ENCODE measurements at places on chromosomes 5 and 9. TPM values are rescaled to one million over a fixed set of nuclear protein-coding genes. Genes with fewer than 3 reads are reported as not detected.

GRCh38 chr5:83172655-83173054 lies 95.3 kb downstream of the XRCC4 start:
- no peak for DNase-seq

DNA sequence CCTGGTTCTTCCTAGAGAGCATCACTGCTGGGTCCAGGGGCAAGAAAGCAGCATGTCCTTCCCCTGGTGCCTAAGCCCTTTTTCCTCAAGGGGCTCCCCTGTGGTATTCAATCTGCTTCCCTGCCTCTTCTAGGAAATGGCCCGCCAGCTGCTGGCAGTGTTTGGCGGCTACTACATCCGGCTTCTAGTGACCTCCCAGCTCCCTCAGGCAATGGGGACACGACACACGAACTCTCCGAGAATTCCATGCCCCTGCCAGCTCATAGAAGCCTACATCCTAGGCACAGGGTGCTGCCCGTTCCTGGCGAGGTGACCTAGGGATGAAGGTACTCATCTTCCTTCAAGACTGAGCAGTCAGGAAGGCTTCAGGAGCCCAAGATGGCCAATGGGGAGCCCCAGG lies 14.6 kb downstream of the TEX53 start:
- DNase-seq: no peak

DNA sequence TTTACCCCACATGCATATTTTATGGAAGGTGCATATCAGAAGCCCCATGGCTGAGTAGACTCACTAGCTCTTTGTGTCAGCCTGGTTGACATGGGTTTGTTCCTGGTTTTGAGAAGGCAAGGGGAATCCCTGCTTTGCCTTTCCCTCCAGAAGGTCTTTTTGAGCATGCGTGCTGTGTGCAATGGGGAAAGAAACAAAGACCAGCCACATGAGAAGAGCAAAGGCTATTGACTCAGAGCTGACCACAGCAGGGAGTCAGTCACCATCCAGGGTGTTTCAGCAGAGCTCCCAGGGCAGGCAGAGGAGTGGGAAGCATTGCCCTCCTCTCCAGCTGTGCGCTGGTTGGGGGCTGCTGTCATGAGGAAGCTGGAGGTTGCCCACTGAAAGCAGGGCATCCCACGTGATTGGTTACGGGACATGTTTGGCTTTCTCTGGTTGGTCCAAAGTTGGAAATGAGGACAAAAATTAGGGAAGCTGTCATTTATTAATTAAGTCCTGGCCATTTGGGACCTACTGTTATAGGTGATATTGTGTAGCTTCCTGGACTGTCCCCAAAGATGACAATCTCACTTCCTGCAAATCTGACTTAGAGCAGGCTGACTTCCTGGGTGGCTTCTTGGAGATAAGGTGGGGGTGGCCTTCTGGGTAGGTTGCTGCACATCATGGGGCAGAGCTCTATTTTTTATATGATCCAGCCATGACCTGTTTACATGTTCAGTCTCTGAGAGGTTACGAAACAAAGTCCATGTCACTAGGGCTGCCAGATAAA lies 48.9 kb upstream of the TDRD7 start:
- no peak for DNase-seq

DNA sequence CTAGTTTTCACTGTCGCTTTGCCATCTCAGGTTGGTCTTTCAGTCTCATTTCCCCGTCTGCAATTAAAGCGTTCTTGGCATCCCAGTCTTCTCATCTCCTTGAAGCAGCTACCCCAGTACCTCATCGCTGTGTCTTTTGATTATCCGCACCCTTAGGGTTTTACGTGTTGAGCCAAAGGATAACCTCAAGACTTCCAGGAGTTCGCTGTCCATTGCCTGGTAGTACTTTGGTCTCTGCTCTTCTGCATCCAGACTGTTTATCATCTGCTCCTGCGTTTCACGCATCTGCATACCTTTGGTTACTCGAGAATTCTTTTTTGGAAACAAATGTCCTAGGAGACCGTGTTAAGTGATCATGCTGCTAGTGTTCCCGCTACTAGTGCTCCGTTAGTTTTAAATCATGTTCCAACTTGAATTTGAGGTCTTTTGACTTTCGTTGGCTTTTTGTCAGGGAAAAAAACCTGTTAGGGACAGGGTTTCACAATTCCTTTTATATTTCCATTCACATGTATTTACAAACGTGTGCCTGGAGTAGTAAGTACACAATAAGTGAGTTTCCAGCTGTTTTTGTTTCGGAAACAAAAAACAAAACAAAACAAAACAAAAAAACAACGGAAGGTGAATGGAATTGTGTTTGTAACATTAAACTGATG lies 888 bp downstream of the RABGAP1 start:
- DNase-seq: no peak

GRCh38 chr5:165887147-165887546 lies 2381.7 kb downstream of the MAT2B start:
- no peak for DNase-seq

DNA sequence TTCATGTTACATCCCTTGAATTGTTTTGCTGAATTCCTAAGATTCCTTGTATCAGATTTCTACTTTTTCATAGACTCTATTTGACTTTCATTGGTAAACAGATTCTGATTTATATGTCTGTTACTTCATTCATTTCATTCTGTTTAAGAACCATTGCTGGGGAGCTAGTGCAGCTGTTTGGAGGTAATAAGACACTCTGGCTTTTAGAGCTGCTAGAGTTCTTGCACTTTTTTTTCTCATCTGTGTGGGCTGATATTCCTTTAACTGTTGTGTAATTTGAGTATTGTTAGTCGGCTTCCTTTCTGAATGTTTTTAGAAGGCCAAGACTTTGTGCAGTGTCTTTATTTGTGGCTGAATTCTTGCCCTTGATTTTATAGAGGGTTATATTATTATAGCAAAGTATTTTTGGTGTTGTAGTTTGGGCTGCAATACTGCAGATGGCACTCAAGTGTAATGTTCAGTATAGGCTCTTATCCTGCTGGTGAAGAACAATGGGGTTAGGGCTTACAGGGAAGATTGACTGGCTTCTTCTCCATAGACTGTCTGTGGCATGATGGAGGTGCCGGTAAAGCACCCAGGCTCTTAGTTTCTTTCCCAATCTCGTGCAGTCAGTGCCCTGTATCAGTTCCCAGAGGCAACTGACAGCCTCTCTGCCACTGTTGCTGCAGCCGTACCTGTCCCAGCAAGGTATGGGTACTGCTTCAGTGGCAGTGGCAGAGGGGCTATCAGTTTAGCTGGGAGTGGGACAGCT lies 162.2 kb downstream of the OXCT1 start:
- no peak for DNase-seq

DNA sequence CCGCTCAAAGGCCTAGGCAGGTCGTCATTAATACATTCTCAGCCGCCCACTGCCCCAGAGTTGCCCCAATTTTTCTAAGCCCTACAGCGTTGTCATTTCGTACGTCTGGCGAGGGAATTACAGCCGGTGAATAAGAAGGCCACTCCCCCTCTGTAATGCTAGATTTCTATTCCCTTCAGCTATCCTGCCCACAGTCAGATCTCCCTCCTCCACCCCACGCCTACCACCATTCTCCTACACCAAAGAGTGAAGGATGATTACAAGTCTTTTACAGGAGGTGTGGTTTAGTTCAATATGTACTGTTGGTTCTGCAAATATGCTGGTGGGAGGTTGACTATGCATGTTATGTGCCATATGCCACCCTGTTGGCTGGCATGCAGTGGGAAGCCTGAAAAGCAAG lies 83.7 kb upstream of the SMIM15 start:
- DNase-seq: no peak

- no peak for DNase-seq
These were observed 66.3 kb upstream of the TNFAIP8 start for GRCh38 chr5:119289438-119290044.

GRCh38 chr5:177372034-177372896 lies 12.0 kb upstream of the SLC34A1 start:
- DNase-seq: no peak

- no peak for DNase-seq
These were observed 15.8 kb downstream of the ERCC8 start for GRCh38 chr5:60929024-60929423.

DNA sequence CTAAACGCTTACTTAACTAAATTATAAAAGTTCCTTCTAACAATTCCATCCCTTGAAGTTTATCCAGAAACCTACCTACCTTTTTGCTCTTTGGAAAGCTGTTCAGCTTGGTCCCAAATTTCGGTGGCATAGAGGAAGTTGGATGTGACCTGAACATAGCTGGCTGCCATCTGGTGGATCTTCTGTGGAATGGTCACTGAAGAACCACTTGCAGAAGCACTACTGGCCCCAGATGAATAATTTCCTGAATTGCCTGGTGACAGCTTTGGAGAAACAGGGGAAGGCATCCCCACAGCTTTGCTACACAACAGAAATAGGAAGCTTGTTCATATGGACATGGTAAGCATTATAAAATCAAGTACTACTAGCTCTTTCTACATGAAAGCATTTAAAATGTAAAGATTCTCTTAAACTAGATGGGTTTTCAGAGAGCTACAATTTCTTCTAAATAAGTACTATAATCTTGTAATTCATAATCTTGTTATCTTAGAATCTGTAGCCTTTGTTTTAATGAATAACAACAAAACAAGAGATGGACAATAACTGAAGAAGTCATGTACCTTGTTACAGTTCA lies 9.9 kb downstream of the LEAP2 start:
- DNase-seq: no peak

DNA sequence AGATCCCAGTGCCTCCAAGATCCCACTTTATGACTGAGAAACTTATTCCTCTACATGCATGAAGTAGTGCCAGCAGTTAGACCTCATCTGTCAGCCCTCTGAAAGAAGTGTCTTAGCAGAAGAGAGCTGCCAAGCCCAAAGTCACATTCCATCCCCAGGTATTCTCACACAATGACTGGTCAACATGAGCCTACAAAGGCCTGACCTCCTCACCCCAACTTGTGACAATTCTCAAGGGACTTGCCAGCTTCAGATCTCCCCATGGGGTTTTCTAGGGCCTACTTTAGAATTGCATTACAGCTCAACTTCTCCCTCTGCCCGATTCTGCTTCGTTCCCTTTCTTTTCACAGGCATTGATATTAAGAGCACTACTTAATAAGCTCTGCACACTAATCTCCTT lies 393.8 kb upstream of the SLC30A5 start:
- DNase-seq: no peak

Gene CD74
- not detected for total RNA-seq

Gene OGN
- 3.9 TPM for total RNA-seq

Gene PPP3R2
- total RNA-seq: not detected

Gene PDE6A
- total RNA-seq: not detected

Gene ANKDD1B
- total RNA-seq: 0.67 TPM

Gene OR2K2
- total RNA-seq: not detected

Gene CDX1
- 1.0 TPM for total RNA-seq

Gene PLPP7
- total RNA-seq: 0.73 TPM

Gene SLC6A7
- total RNA-seq: not detected

Gene EMB
- 3.7 TPM for total RNA-seq

Data from osteocyte (in vitro differentiated cells).